ENCODE measurements at places on chromosomes 1 and 21.

- no peak for DNase-seq
These were observed 342.5 kb upstream of the ADGRL2 start for GRCh38 chr1:81458186-81458585.

DNA sequence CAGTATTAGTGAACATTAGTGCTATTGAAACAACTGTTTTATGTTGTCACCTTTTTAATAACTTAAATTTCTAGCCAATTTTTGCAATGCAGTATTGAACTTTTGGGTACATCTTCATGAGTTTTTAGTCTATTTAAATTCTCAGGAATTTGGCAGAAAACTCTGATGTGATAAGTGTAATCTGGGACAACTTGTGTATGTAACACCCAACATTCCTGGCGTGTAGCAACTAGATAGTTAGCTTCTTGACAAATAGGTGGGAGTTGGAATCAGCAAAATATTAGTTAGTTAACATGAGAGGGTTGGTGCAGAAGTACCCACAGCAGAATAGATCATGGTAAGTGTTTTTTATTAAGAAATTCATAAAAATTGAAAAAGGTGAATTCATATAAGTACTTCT lies 111.6 kb downstream of the ITSN1 start:
- DNase-seq: no peak

- DNase-seq: no peak
These were observed 59.8 kb downstream of the PLEKHA6 start for GRCh38 chr1:204299814-204300365.

GRCh38 chr1:109644670-109645069 lies 11.2 kb upstream of the GSTM4 start:
- no peak for DNase-seq

DNA sequence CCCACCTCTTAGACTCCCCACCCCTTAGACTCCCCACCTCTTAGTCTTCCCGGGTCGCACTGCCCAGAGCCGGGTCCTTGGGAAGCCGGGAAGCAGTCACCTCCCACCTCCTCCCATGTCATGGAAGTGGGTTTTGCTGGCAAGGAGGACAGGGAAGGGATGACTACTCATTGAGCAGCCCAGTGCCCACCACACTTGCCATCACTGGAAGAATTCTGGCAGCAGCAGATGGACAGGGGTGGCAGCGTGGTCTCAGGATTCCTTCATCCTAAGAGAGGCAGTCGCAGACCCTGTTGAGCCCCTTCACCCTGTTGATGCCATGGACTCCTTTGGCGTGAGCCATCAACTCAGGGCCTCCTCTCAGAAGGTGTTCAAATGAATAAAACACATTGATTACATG lies 140.8 kb downstream of the PGBD5 start:
- DNase-seq: no peak

- no peak for DNase-seq
These were observed 46.7 kb downstream of the WARS2 start for GRCh38 chr1:119093721-119094120.

- DNase-seq: no peak
These were observed 56.8 kb upstream of the PRDX6 start for GRCh38 chr1:173420330-173420806.

GRCh38 chr1:201375169-201375568 lies 2.3 kb downstream of the TNNT2 start:
- no peak for DNase-seq

DNA sequence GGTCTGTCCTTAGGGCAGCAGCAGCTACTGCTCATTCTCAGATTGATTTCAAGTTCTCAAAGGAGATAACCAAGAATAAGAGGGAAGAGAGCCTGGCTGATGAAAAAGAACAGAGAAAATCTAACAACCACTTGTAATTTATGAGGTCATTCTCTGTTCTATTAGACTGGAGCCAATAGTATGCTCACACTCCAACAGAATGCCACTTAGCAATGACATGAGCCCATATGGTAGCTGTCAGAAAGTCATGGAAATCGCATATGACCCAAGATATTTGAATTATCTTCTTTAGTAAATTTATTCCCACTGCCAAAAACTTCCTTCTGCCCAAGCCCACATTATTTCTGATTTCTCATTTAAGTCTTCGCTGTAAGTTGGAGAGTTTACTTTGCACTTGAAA lies 53.7 kb upstream of the PLA2G4A start:
- DNase-seq: no peak

DNA sequence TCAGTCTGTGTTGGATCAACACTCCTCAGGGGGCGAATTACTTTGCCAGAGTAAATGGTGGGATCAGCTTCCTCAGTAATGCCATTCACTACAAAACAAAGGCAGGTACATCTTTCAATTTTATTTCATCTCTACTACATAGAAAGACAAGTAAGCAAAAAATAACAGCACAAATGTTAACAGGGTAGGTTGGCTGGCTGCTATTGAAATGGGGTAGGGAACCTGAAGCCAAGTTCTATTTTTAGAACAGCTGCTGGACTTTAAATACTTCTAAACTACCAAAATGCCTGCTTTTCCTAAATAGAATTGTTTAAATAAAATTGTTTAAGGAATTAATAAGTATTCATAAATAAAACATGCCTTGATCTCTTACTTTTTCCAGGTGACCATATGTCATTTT lies 7.3 kb upstream of the NRAS start:
- no peak for DNase-seq

GRCh38 chr1:209527372-209527771 lies 56.1 kb upstream of the CAMK1G start:
- DNase-seq: no peak

All from activated T-helper 1 cell treated with Interleukin-2 at 50 U/mL for 16 hours (primary cell).